Ovary (tissue), 10 donors: ENCODE measurements at places on chromosomes 6 and 20.
A peak's percentile ranks its signal among the peaks of the same experiment; 100 is the strongest.

DNA sequence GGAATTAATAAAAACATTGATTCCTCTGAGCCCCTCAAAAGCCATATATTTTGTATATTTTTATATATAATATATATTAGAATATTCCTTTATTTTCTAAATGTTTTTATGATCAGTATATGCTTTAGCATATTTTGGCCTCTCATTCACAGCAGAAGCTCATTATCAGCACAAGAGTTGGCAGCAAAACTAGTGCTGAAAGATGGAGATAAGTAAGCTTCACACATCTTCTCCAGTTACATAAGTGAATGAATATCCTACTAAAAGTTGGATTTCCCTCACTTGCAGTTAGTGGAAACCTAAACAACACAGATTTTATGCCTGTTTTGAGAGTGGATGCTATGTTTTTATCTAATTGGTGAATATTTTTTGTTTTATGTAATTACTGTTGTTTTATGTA is 1303.8 kb upstream of the ADGRB3 start:
- DNase-seq = no peak

- DNase-seq = no peak
These were observed 29.4 kb upstream of the SYNCRIP start for GRCh38 chr6:85672050-85672449.

- DNase-seq = no peak
These were observed 2.0 kb downstream of the ZBP1 start for GRCh38 chr20:57618091-57618763.

GRCh38 chr6:137076277-137077068 is 31.7 kb upstream of the IL20RA start:
- peak; percentile 53 for DNase-seq

DNA sequence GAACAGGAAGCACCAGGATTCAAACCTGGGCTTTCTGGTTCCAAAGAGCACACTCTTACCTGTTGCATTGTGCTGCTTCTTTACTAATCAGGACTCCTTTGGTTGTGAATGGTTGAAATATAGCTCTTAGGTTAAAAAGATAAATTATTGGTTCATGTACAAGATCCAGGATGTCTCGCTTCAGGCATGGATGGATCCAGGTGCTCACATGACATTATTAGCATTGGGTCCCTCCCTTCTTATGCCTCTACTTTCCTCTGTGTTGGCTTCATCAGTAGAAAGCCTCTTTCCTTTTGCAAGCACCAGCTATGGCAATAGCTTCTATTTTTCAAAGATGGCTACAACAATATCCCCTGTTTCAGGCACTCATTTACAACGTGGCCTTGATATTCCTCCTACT is 217.7 kb upstream of the SULF2 start:
- no peak for DNase-seq

- no peak for DNase-seq
These were observed 135.9 kb downstream of the KHDRBS2 start for GRCh38 chr6:62150048-62150663.

- DNase-seq = no peak
These were observed 3.1 kb upstream of the TENT5A start for GRCh38 chr6:81755551-81755950.

- peak; percentile 71 for DNase-seq
These were observed 4.9 kb downstream of the VEGFA start for GRCh38 chr6:43774776-43775534.

- DNase-seq = no peak
These were observed 87.3 kb downstream of the CHD6 start for GRCh38 chr20:41530923-41531322.

DNA sequence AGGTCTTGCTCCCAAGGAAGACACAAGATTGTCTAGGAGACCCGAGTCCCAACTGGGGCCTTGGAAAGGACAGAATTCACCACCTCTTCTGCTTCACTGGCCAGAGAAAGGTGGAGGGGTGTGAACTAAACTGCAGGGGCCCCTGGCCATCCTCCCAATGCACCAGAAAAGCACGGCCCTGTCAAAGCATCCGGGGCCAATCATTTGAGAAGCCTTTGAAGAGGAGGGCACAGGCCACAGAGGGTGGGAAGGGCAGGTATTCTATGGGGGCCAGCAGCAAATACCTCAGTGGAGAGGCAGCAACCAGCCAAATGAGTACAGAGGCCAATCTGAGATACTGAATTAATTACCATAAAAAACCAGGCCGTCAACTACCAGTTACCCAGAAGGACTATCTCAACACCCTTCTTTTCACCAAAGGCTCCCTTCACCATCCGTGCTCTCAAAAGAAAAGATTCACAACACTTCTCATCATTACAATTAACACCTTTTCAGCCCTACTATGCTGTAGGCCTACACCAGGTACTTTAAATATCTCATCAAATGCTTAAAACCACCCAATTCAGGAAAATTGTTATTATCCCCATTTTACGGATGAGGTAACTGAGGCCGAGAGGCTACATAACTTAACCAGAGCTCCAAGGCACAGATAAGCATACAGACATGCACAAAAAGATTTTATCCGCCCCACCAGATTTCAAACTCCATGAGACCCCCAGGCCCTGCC is 50.7 kb downstream of the TRERF1 start:
- DNase-seq = no peak

DNA sequence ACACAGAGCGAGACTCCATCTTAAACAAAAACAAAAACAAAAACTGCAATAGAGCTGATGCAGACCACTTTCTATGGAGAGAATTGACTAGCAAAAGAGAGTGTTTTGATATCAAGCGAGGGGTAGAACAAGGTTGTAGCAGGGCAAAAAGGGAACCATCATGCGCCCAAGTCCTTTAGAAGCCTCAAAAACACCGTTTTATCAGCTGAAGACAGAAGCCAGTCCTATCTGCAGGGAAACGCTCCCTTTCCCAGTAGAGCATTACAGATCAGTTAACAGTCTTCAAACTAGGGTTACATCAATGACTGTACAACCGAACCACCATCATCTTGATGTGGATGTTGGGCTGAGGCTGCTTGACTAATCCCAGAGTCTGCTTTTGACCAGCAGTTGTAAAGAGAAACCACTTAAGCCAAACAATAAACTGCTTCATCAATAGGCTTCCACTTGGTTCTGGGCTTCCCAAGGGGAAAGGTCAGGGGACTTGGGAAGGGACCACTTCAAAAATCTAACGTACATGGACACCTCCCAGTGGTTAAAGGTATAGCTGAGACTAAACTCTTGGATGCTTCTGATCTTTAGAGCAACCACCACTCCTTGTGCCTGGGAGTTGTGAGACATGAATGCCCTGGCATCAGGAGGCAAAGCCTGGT is 59.6 kb upstream of the SPDEF start:
- no peak for DNase-seq

- DNase-seq = no peak
These were observed 781.7 kb upstream of the CITED2 start for GRCh38 chr6:140156131-140156530.

- DNase-seq = no peak
These were observed 71.3 kb downstream of the CDKAL1 start for GRCh38 chr6:20605581-20605980.

DNA sequence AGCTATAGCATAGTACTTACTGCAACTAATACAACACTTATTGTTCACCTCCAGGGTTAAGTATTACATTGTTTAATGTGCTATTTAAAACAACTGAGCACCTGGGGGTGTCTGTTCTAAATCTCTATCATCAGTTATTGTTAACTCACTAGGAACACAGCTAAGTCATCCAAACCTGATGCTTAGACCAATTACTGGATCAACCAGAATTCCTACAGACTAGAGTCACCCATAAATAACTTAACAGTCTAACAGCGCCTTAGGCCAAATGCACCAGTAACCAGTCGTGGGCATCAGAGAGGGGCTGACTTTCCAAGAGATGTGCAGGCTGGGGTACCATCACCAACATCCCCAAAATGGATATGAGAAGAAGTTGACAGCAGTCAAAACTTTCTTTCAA is 110.7 kb downstream of the ADTRP start:
- no peak for DNase-seq

GRCh38 chr6:113149511-113149910 is 707.6 kb upstream of the MARCKS start:
- DNase-seq = no peak
